ENCODE measurements at places on chromosomes 7 and 10.

DNA sequence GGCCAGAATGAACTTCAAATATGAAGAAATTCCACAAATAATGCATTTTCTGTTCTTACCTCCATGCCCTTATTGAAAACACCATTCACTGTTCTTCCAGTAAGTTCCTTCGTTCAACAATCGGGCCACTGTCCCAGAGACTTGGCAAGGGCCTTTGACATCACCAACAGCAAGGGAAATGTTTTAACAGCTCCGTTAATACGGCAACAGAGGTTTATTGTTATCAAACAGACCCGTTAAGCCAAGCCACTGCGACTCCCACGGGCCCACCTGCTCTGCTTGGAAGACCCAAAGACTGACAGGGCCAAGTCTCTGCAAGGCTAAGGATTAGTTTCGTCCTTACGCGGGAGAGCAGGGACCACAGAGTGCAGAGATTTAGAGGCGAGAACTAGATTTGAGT, 43.4 kb upstream of the LYZL1 start:
- no peak for DNase-seq

GRCh38 chr10:129502448-129502847, 35.4 kb downstream of the MGMT start:
- no peak for DNase-seq

- DNase-seq: no peak
Measured at GRCh38 chr7:4129481-4130122, 552.5 kb upstream of the FOXK1 start.

DNA sequence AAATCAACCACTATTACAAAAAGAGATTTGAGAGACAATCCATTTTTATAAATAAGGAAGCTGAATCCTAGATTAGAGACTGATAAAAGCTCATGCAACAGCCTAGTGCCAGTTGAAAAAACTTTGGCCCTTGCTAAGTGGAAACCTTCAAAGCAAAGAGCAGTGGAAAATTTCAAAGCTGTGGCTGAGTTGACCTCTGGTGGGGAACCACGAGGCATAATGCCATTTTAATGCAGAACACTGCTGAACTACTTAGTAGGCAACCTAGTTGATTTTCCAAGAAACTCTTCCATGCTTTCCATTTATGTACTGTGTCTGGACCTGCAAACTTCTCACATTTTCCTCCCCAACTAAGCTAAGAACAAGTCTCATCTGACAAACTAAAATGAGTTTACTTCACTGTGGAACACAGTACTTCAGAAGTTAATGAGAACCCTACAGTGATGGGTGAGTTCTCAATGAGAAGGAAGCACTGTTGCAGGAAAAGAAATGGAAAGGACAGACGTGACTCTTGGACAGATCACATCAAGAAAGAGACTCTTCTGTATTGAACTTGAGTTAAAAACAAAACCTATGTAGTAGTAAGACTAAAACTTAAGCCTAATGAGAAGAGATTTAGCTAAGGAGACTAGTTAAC, 19.5 kb downstream of the FZD9 start:
- no peak for DNase-seq

DNA sequence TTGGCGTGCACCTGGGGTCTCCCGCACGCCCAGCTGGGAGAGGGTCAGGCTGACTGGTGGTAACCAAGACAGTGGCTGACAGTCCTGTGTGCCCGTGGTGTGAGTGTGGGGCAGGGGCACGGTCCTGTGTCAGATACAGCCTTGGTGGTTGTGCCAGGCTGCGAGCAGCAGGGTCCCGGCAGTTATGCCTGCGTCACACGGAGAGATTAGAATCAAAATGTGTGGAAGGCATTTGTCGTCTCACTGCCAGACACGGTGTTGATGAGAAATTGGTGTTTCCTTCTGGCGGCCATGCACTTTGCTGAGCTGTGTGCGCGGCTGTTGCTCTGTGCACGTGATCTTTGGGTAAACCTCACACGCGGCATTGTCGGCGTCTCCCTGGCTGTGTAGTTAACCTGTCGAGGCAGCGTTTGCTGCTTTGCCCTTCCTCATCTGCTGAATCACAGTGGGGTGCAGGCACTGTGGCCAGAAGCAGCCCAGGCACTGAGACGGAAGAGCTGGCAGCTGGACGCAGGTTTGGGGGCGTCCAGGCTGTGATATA, 87.7 kb downstream of the NKX6-2 start:
- DNase-seq: no peak

- no peak for DNase-seq
Measured at GRCh38 chr10:8898745-8899330, 844.4 kb downstream of the GATA3 start.

- no peak for DNase-seq
Measured at GRCh38 chr7:137916980-137917645, 70.3 kb upstream of the DGKI start.

- DNase-seq: no peak
Measured at GRCh38 chr7:139635526-139636302, 112.2 kb downstream of the CLEC2L start.

- no peak for DNase-seq
Measured at GRCh38 chr7:41305001-41305400, 397.9 kb downstream of the INHBA start.

DNA sequence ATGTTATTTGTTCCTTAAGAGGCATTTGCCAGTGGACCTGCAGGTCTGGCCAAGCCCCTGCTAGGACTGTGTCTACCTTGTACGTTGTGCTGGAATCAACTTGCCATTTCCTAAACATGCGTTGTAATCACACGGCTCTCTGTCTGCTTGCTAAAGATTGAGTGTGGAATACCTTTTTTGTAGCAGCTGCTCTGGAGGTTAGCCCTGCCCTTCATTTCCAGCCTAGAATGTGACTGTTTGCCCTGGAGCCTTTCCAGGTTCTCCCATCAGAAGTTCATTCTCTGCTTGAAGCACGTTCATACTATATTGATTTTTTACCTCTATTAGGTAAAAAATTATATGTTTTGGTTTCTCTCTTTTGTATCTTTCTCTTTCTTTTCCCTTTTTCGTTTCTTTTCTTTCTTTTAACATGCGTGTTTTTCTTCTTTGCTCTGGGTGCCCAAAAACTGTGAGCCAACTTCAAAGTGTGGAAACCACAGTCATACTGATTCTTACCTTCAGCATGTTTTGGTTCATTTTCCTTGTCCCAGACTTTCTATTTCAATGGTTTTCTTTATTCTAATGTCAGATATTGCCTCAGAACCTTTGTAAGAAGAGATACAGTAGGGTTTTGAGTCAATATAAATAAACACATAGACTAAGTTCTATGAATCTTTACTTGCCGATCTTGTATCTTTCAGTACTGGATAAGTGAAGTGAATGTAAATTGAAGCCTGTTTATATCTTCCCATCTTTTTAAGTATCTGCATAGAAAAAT, 111.9 kb upstream of the RPA3 start:
- no peak for DNase-seq

DNA sequence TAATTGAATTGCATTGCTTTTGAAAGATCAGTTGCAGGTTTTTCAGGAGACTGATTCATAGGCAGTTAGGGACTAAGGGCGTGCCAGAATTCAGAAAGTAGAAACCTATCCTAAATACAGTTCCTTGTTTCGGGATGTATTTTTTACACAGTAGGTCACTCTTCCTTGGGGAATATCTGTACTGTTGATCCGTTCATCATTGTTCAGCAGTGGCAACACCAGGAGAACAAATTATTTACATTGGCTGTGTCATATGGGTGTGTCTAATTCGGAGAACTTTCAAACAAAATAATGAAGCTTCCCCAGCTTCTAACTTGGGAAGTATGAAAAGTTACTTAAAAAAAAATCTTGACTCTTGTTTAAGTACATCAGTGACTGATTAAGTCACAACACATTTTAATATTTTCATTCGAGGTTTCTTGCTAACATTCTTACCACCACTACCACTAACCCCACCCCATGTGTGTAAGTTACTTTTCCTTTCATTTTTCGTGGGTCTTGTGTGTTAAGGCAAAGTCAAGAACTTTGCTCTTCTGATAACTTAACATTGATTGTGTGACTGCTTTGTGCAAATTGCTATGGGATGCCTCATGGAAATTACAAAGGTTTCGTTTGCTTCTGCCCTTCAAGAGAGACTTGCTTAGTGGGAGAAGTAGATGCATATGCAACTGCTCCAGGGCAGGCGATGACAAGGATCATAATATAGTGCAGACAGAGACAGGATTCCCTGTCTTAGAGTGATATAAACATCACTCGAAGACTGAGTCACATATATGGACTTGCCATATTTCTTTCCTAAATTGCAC, 43.8 kb upstream of the RPA3 start:
- peak; percentile 38 for DNase-seq

GRCh38 chr7:97272237-97272975, 154.9 kb downstream of the SDHAF3 start:
- DNase-seq: no peak

Measured in AG04449 (cell line).